Activated CD8-positive, alpha-beta memory T cell treated with anti-CD3 and anti-CD28 coated beads for 1 hour (primary cell): ENCODE measurements at places on chromosomes 3 and 15.

DNA sequence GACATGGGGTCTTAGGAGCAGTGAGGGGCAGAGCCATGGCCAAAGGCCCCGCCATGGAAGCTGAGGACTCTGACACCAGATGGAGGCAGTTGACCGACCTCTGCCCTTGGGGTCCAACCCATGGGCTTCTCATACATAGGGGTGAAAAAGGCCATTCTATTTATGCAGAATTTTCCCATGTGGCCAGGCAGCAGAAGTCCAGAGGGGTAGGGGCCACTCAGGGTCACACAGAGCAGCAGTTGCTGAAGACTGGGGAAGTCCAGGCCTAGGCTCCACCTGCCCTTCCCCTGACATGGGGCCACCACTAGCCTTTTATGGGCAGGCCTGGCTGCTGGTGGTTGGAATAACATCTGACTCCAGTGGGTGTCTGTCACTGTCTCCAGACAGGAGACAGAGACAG, 6.4 kb downstream of the PRSS50 start:
- no peak for DNase-seq

- no peak for DNase-seq
Observed at GRCh38 chr3:40521254-40521653, 3.5 kb upstream of the ZNF621 start.

DNA sequence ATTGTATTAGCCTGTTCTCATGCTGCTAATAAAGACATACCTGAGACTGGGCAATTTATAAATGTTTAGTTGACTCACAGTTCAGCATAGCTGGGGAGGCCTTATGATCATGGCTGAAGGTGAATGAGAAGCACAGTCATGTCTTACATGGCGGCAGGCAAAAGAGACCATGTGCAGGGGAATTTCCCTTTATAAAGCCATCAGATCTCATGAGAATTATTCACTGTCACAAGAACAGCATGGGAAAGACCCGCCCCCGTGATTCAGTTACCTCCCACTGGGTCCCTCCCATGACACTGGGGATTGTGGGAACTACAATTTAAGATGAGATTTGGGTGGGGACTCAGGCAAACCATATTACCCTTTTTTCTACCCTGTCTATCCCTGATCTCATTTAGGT, 51.5 kb upstream of the MYZAP start:
- no peak for DNase-seq

- DNase-seq = no peak
Observed at GRCh38 chr3:159838938-159839337, 149.7 kb upstream of the IL12A start.

DNA sequence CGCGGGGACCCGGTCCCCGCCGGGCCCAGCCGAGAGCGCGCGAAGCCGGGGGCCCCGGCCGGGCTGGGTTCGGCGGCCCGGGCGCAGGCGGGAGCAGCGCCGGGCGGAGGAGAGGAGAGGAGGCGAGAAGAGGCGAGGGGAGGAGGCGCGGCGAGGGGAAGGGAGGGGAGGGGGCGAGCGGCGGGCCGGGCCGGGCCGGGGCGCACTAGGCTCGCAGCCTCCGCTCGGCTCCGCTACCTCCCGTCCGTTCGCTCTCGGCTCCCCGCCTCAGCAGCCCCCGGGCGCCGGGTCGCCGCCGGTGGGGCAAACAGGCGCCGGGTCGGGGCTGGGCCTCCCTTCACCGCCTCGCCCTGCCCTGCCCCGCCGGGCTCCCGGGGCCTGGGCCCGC, 351 bp downstream of the INSYN1 start:
- no peak for DNase-seq

DNA sequence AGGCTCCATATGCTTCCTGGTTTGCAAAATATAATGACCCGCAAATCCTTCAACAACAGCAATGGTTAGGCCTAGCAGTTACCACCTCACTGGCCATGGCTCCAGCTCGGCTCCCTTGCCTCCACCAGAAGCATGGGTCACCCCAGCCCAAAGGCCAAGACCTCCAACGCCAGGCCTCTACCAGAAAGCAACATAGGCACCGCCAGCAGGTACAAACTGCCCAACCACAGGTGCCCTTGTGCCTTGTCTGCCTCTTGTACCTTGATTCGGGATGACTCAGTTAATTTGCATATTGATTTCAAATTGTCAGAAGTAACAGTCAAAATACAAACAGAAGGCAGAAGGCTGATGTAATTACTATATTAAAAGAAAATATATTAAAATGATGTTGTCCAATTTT, 124.7 kb downstream of the IL5RA start:
- no peak for DNase-seq
